ENCODE measurements at places on chromosomes 1 and 21. TPM values are rescaled to one million over a fixed set of nuclear protein-coding genes. Genes with fewer than 3 reads are reported as not detected.

DNA sequence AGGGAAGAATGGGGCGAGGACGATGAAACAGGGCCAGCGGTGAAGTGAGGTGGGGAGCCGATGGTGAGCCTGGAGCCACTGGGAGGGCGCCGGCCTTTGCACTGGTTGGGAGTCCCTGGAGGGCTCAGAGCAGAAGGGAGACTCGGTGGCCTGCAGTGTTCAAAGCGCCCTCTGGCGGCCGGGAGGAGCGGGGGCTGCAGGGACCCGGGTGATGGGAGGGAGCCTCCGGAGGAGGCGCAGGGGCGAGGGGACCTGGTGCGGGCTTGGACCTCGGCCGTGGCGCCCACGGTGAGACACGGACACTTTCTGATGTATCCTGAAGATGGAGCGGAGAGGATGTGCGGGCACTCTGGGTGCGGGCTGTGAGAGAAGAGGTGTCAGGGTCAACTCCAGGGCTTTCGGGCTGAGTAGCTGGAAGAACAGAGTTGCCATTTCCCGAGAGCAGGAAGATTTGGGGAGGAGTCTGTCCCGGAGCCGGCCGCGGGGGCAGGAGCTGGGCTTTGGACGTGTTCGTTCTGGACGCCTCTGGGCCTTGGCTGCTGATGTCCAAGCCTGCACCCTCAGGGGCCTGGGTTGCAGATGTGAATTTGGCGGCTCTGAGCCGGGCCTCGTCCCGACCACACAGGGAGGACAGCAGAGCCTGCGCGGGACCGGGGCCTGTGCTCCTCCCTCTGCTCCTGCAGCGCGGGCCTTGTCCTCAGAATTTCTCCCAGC lies 29.7 kb downstream of the HEYL start:
- peak; percentile 58 for DNase-seq
- H3K4me3 ChIP-seq = peak overlapping the region; percentile 59
- H3K27ac ChIP-seq = no peak overlapping the region
- peaks cover 5% of the 10 kb centered on the region for H3K4me1 ChIP-seq
- H3K36me3 ChIP-seq = no peaks in the 10 kb centered on the region
- H3K27me3 ChIP-seq = peaks cover 13% of the 10 kb centered on the region

GRCh38 chr1:182279724-182280503 lies 111.7 kb downstream of the GLUL start:
- H3K4me3 ChIP-seq = no peak overlapping the region
- peaks cover 2% of the 10 kb centered on the region for H3K4me1 ChIP-seq
- H3K27ac ChIP-seq = no peak overlapping the region
- H3K27me3 ChIP-seq = no peaks in the 10 kb centered on the region
- no peak for DNase-seq
- H3K36me3 ChIP-seq = no peaks in the 10 kb centered on the region

DNA sequence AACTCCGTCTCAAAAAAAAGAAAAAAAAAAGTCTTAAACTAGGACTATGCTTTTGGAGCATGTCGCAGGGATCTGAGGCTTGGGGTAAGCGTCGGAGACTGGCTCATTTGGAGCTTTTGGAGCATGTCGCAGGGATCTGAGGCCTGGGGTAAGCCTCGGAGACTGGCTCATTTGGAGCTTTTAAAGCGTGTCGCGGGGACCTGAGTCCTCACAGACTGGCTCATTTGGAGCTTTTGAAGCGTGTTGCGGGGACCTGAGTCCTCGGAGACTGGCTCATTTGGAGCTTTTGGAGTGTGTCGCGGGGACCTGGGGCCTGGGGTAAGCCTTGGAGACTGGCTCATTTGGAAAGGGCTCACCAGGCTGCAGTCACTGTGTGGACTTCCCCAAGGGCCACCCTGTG lies 13.6 kb upstream of the TSPEAR start:
- H3K27me3 ChIP-seq = no peaks in the 10 kb centered on the region
- H3K4me1 ChIP-seq = peaks cover 18% of the 10 kb centered on the region
- H3K4me3 ChIP-seq = no peak overlapping the region
- no peak for DNase-seq

DNA sequence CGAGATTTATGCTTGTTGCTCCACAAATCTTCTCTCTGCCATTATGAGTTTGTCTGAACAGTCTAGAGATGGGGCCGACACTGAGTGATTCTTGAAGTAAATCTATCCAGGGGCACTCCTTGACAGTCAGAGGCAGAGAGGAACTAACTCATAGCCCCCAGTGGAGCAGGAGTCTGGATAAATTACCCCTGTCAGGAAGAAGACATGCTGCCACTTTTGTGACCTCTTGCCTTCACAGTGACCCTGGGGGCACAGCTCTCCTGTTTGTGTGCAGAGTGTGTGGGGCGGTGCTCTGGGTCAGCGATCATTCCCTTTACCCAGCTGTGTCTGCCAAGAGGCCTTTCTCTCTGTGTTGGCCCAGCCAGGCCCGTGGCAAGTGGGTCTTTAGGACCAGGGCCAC lies 29.5 kb downstream of the PEX14 start:
- H3K36me3 ChIP-seq = no peaks in the 10 kb centered on the region
- no peak overlapping the region for H3K27ac ChIP-seq
- no peak overlapping the region for H3K4me3 ChIP-seq

- no peak overlapping the region for H3K4me3 ChIP-seq
- peaks cover 28% of the 10 kb centered on the region for H3K27me3 ChIP-seq
- no peaks in the 10 kb centered on the region for H3K36me3 ChIP-seq
- no peak overlapping the region for H3K27ac ChIP-seq
Observed at GRCh38 chr1:3657096-3657475, 4.8 kb downstream of the TP73 start.

DNA sequence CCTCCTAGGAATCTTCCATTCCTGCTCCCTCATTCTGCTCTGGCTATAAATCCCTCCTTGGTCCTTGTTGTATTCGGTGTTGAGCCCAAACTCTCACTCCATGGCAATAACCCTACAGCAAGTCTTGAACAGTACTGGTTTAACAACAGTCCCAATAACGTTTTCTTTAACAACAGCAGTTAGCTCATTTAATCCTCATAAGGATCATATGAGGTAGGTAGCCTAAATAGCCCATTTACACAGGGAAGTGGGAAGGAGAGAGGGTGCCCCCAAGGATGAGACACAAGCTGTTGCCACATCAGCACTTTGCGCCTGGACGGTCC lies 444 bp upstream of the AGTRAP start:
- no peak overlapping the region for H3K27ac ChIP-seq
- H3K27me3 ChIP-seq = no peaks in the 10 kb centered on the region
- peaks cover 40% of the 10 kb centered on the region for H3K4me1 ChIP-seq
- no peaks in the 10 kb centered on the region for H3K36me3 ChIP-seq

- no peak overlapping the region for H3K27ac ChIP-seq
- peaks cover 14% of the 10 kb centered on the region for H3K4me1 ChIP-seq
- no peak overlapping the region for H3K4me3 ChIP-seq
- no peaks in the 10 kb centered on the region for H3K36me3 ChIP-seq
- H3K27me3 ChIP-seq = no peaks in the 10 kb centered on the region
Observed at GRCh38 chr1:29454616-29455380, 218.5 kb downstream of the PTPRU start.

DNA sequence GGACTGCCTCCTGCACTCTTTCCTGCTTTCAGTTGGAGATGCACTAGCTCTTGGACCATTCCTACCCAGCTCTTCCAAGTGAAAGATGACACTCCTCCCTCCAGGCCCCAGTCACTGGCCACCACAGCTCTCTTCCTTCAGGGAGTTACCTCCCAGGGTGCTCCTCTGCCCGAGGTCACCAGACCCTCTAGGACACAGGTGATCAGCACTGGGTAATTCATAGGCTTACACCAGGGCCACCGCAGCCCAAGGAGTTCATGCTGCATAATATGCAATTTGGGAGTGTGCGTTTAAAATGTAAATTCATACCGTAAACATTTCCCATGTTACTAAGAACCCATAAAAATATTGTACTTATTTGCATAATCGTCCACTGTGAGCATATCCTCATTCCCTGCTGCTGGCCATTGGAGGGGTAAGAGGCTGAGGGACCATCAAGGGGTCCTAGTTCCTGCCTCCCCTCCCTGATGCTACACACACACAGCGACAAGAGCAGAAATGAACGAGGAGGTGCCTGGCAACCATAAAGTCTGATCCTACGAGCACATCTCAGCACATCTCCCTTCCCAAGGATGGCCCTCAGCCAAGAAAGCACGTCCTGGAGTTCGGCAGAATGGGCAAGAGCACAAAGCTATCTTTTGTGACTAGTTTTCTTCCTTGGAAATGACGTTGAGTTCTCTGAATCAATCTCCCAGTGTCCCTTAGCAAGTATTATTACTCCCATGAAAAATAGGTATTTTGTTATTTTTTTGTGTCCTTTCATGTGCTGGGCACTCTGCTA lies 222.9 kb upstream of the RAB4A start:
- H3K27ac ChIP-seq = no peak overlapping the region
- H3K27me3 ChIP-seq = no peaks in the 10 kb centered on the region
- peaks cover 8% of the 10 kb centered on the region for H3K4me1 ChIP-seq

GRCh38 chr1:150692720-150693119 lies 4.2 kb downstream of the GOLPH3L start:
- DNase-seq = no peak
- no peak overlapping the region for H3K4me3 ChIP-seq
- H3K4me1 ChIP-seq = no peaks in the 10 kb centered on the region
- peaks cover 1% of the 10 kb centered on the region for H3K27me3 ChIP-seq

GRCh38 chr1:95233319-95233736 lies 682 bp upstream of the RWDD3 start:
- DNase-seq = peak; percentile 59
- no peak overlapping the region for H3K27ac ChIP-seq
- H3K27me3 ChIP-seq = peaks cover 3% of the 10 kb centered on the region
- H3K36me3 ChIP-seq = no peaks in the 10 kb centered on the region

- no peaks in the 10 kb centered on the region for H3K27me3 ChIP-seq
- DNase-seq = no peak
- no peak overlapping the region for H3K27ac ChIP-seq
Observed at GRCh38 chr1:157844089-157844830, 2.7 kb upstream of the CD5L start.

DNA sequence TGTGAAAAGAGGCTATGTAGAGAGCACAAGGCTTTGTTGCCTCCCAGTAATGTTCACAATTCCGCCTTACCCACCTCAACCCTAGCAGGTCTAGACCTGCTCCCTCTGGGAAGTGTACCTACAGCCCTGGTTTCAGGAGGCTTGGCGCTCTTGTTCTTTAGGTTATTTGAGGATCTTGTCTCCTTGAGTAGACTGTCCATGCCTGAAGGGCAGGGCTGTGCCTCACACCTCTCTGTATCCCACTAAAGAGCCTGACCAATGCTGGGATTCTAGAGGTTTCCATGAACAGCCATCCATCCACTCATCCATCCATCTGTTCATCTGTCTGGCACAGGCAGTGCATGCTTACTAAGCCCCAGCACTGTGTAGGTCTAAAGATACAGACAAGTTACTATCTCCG lies 1.0 kb downstream of the RAB7B start:
- no peaks in the 10 kb centered on the region for H3K36me3 ChIP-seq
- peak; percentile 22 for DNase-seq
- no peak overlapping the region for H3K4me3 ChIP-seq
- peaks cover 8% of the 10 kb centered on the region for H3K27me3 ChIP-seq
- no peaks in the 10 kb centered on the region for H3K4me1 ChIP-seq
- H3K27ac ChIP-seq = no peak overlapping the region

GRCh38 chr1:76659171-76659940 lies 207.9 kb upstream of the ST6GALNAC5 start:
- no peaks in the 10 kb centered on the region for H3K27me3 ChIP-seq
- no peak overlapping the region for H3K27ac ChIP-seq
- H3K4me3 ChIP-seq = no peak overlapping the region

GRCh38 chr1:199612976-199613774 lies 414.3 kb upstream of the NR5A2 start:
- H3K4me3 ChIP-seq = no peak overlapping the region
- no peak for DNase-seq
- H3K36me3 ChIP-seq = no peaks in the 10 kb centered on the region
- no peaks in the 10 kb centered on the region for H3K27me3 ChIP-seq
- H3K27ac ChIP-seq = no peak overlapping the region

DNA sequence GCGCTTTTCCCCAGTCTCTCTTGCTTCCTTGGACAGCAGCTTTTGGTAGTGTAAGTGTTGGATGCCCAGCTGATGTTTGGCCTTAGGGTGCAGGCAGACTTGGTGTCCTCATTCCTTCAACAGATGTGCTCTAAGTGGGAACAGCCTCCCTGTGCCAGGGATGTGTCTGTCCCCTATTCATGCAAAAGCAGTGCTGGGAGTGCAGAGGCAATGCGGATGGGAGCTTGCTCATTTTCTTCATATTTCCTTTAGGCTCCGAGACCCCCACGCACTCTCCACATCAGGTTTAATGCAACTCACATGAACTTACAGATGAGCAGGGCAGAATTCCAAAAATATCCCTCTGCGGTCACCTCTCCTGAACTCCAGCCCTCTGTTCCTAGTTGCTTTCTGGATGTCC lies 96.1 kb downstream of the IER5 start:
- H3K27ac ChIP-seq = no peak overlapping the region
- H3K4me1 ChIP-seq = peaks cover 13% of the 10 kb centered on the region
- no peaks in the 10 kb centered on the region for H3K27me3 ChIP-seq
- H3K4me3 ChIP-seq = no peak overlapping the region
- H3K36me3 ChIP-seq = no peaks in the 10 kb centered on the region

DNA sequence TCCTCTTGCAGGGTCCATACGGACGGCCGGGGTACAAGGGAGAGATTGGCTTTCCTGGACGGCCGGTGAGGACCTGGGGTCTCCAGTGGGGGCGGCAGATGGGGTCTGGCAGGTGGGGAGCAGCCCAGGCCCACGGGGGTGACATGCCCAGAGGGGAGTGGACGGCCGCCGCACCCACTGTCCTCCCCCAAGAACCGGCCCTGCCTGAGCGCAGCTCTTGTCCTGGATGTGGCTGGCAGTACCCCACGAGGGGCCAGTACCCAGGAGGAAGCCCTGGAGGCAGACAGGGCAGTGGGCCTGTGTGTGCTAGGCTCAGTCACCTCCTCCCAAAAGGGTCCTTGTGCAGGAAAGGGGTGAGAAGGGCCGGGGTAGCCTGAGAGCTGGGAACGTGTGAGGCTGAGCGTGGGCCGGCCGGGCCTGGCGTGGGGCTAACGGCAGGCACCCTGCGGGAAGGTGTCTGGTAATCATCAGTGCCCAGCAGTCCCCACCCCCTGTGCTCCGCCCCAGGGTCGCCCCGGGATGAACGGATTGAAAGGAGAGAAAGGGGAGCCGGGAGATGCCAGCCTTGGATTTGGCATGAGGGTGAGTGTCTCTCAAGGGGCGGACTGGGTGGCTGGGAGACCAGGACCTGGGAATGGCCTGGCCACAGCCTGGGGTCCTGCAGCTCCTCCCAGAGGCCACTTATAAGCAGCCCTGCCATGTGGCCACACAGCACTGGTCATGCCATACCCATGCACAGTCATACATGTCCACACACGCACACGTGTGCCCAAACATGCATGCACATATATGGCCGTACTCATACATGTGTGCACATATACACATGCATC lies 47.2 kb downstream of the SLC19A1 start:
- peaks cover 14% of the 10 kb centered on the region for H3K36me3 ChIP-seq
- no peak overlapping the region for H3K27ac ChIP-seq
- DNase-seq = no peak
- H3K4me1 ChIP-seq = peaks cover 3% of the 10 kb centered on the region
- no peak overlapping the region for H3K4me3 ChIP-seq
- H3K27me3 ChIP-seq = no peaks in the 10 kb centered on the region

MMP23B gene
- 19.1 TPM for total RNA-seq

ATAD3C gene
- 2.0 TPM for total RNA-seq

NBPF6 gene
- not detected for total RNA-seq

MAP10 gene
- 3.5 TPM for total RNA-seq

TRIM67 gene
- not detected for total RNA-seq

ZNF648 gene
- total RNA-seq = 0.23 TPM

MARCKSL1 gene
- total RNA-seq = 557 TPM

OR2T29 gene
- not detected for total RNA-seq

CELA2A gene
- not detected for total RNA-seq

RNU1-3 gene
- 1,303 TPM for total RNA-seq

RGS13 gene
- total RNA-seq = not detected
